ENCODE measurements at places on chromosomes 11 and 22. TPM values are rescaled to one million over a fixed set of nuclear protein-coding genes. Genes with fewer than 3 reads are reported as not detected.

The THY1 gene
- polyA plus RNA-seq, result 47.2 TPM

The B4GALNT4 gene
- polyA plus RNA-seq, result 54.5 TPM

The PTPRCAP gene
- polyA plus RNA-seq, result 1.8 TPM

The ACR gene
- polyA plus RNA-seq, result 0.27 TPM

GRCh38 chr22:35465109-35465701 lies 65.3 kb downstream of the MCM5 start:
- DNase-seq, result no peak

- no peak for DNase-seq
These were observed 62.5 kb upstream of the RRM1 start for GRCh38 chr11:4032097-4032496.

DNA sequence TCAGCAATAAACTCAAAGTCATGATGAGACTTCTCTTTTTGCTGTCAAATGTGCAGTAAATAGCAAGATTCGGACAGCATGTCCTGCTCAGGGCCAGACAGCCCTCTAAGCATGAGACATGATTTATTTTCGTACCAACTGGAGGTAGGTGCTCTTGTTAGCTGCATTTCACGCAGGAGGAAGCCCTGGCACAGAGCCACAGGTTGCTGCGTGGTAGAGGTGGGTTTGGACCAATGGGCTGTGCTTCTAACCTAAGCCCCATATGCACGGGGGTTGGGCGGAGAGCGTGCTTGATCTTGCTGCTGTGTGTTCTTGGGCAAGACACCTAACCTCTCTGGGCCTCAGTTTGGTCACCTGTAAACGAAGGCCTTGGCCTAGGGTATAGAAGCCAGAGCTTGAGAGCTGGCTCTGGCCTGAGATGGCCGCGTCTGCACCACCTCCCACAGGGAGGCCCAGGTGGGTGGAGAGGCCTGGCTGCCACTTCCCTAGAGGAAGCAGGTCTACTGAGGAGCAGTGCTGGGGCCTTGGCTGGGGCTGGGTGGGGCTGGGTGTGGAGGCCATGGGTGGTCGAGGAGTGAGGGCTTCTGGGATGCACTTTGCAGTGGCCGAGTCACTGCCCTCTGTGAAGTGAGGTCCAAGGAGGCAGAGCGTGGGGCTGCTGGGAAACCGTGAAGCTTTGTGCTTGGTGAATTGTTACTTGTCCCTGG lies 38.5 kb upstream of the GRAMD4 start:
- DNase-seq, result no peak

DNA sequence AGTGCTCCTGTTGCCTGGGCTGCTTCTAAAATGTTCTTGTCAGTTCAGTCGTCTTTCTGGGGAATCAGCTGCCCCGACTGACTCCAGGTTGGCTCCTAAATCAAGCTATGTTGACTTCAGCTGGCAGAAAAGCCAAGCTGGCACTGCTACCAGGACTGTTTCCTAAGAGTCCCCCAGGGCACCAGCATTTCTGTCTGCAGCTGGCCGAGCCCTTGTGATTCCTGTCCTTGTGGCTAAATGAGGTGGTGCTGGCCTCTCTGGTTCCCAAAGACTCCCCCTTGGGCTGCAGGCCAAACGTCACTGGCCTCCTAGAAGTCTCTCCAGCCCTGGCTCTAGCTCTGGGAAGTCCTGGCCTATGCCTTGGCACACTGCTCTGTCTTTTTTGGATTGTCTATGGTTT lies 31.1 kb downstream of the GRAMD1B start:
- no peak for DNase-seq
